ENCODE measurements at places on chromosomes 6 and 20.
A peak's percentile ranks its signal among the peaks of the same experiment; 100 is the strongest.

DNA sequence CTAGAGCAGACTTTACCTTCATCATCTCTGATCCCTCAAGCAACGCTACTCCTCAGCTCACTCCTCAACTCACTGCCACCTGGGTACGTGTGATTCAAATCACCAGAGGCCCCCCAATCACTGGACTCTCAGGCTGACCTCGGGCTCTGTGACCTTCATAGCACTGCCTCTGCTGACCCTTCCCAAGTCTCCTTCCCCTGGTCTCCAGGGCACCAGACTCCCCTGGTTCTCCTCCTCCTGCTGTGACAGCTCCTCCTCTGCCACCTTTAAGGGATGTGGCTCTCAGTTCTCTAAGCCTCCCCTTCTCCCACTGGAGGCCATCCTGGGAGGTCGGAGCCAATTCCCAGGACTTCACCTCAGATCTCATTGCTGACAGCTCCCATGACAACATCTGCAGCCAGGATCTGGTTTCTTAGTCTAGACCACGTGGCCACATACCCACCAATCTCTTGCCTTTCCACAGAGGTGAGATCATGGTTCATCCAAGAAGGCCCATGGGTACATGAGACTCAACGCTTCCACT, 90.4 kb downstream of the NFATC2 start:
- DNase-seq, result no peak

DNA sequence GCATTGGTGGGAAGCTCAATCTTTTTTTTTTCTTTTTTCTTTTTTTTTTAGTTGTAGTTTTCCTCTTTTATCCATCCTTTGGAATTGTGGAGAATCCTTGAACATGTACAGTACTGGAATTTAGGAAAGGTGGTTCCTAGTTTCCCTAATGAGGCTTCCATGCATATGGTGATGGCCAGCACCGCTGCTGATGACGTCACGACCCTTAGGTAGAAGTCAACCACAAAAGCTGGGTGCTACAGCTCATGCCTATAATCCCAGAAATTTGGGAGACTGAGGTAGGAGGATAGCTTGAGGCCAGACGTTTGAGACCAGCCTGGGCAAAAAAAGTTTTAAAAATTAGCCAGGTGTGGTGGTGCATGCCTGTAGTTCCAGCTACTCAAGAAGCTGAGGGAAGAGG, 79.3 kb upstream of the SOX4 start:
- no peak for DNase-seq

GRCh38 chr6:6780231-6780630, 191.7 kb downstream of the LY86 start:
- no peak for DNase-seq

GRCh38 chr20:16821211-16822089, 73.3 kb downstream of the OTOR start:
- peak; percentile 7 for DNase-seq

DNA sequence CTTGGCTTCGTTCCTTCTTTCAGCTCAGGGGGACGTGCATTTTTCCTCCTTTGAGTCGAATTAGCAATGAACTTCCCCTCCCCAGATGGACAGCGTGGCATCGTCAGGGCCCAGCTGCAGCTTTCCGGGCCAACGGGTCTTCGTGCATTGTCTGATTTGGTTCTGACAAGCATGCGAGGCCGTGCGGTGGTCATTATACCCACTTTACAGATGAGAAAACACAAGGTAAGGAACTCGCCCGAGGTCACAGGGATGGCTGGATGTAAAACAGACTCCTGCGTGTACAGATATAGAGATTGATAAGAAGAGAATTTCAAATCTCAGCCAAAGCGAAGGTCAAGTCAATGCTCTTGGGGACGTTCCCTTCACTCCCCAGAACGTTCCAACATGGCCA, 187.6 kb upstream of the SULF2 start:
- no peak for DNase-seq

DNA sequence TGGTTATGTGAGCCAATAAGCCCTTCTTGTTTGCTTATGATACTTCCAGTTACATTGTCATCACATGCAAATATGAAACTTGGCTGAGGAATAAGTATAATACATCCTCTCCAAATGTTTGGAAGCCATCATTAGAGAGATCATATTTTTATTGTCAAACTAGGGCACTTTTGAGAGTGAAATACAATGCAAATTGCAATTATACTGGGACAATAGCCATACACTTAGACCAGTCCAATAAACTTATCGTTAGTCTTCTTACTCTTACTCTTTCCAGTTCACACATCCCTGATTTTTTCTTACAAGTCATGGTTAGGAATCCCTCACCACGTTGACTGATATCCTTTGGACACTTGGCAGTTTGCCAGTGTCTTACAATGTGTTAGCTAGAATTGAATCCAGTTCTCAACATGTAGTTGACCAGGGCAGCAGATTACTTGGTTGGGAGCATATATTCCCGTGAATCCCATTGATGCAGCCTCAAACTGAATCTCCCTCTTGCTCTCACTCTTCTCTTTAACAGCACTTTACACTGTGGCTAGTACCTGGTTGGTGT, 519.7 kb upstream of the ID4 start:
- no peak for DNase-seq

DNA sequence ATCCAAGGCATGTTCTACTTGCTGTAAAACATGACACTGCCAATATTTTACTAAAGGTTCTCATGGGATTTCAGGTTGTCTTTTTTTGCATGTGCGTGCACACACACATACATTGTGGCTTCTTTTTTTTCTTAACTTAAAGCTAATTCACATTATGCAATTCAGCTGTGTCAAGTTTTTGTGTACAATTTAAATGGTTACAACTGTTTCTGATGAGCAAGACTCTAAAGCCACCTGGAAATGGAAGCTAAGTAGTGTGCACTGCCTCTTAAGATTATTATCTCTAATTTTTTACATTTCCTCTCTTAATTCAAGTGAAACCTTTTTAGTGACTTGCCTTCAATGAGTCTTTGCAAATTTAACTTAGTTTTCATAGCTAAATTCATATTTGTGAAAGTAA, 75.3 kb downstream of the TULP4 start:
- no peak for DNase-seq

DNA sequence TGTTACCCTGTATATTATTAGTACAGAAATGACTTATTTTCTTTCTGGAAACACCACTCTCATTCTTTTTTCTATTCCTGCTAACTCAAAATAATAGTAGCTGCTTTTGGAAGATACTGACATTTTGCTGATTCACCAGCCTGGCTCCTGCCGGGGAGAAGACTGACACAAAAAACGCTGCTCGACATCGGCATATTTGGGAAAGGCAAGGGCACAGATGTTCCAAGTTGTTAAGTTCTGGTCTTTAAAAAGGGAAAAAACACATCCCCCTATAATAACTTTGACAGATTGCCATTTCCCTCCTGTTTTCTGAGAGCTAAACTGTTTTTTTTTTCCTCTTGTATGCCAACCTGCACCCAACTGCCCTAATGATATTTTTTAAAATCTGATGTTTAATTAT, 55.4 kb downstream of the CTNNBL1 start:
- no peak for DNase-seq

DNA sequence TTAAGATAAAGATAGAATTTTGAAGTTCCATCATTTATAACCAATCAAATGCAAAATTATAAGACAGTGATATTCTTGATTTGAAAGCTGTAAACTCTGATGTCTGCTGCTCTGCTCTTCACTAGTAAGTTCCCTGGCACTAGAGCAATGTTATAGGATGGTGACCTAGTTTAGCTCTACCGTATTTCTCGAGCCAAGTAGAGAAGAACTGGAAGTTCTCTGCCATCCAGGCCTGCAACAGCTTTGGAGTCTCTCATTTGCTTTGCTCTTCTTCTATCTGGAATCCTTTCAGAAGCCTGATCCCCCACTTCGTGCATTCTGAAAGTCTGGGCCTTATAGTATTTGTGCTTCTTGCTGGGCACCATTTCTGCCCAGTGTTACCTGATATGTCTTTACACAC, 100.3 kb downstream of the PLCB1 start:
- DNase-seq, result no peak

- DNase-seq, result no peak
Observed at GRCh38 chr6:93243231-93243778, 176.1 kb downstream of the EPHA7 start.

DNA sequence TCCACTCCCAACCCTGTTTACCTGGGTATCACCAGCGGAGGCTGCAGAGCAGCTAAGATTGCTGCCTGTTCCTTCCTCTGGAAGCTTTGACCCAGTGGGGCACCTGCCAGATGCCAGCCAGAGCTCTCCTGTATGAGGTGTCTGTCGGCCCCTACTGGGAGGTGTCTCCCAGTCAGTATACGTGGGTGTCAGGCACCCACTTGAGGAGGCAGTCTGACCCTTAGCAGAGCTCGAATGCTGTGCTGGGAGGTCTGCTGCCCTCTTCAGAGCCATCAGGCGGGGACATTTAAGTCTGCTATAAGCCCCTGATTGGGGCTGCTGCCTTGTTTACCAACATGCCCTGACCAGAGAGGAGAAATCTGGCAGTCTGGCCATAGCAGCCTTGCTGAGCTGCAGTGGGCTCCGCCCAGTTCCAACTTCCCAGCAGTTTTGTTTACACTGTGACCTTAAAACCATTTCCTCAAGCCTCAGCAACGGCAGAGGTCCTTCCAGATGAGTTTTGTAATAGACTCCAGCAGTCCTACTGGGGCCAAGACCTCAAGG, 2.8 kb downstream of the RAET1E start:
- no peak for DNase-seq

- DNase-seq, result no peak
Observed at GRCh38 chr6:122821095-122821494, 32.0 kb downstream of the SMPDL3A start.

GRCh38 chr20:19633985-19634384, 124.1 kb upstream of the RIN2 start:
- DNase-seq, result no peak

DNA sequence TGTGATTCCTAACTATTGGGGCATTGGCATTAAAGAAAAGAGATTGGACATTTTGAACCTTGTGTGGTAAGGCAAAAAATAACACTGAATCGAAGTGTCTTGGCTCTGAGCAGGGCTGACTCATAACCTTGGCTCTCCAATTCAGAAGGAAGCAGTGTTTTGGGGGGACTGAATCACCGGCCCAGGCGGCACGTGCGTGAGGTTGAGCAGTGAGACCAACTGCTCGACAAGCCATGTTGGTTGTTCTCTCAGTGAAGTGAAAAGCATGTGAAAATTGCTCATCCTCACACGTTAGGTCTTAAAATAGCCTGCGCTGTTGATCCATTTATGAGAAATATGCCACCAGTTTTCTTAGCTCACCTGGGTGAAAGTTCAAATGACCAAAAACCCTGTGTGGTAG, 137.8 kb upstream of the SPACA1 start:
- peak; percentile 22 for DNase-seq

DNA sequence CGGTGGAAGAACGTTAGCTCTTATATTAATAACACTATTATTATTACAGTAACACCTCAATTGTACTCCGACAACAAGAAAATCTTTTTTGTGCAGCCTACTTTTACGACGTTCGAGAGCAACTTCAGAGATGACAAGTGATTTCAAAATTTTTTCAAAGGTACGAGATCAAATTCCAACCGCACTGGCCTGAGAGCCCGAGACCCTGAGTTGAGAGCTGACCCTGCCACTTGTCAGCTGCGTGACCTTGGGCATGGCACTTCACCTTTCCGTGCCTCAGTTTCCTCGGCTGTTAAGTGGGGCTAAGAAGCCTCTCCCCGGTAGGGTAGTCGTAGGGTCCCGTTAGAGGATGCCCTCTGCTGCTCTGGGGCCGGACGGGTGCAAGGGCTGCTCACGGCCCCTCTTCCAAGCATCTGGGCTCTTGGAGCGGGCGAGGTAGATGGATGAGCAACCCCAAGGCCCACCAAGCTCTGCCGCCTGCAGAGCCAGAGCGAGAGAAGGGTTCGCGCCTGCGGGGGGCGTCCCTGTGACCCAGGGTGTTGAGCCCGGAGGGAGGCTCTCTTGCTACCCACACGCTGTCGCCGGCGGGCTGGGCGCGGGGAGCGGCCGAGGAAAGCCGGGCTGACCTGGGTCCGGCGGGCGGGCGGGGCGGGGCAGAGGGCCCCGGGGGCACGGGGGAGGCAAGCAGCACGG, 510 bp downstream of the NDRG3 start:
- no peak for DNase-seq

GRCh38 chr20:44618318-44618731, 33.2 kb downstream of the ADA start:
- DNase-seq, result no peak

DNA sequence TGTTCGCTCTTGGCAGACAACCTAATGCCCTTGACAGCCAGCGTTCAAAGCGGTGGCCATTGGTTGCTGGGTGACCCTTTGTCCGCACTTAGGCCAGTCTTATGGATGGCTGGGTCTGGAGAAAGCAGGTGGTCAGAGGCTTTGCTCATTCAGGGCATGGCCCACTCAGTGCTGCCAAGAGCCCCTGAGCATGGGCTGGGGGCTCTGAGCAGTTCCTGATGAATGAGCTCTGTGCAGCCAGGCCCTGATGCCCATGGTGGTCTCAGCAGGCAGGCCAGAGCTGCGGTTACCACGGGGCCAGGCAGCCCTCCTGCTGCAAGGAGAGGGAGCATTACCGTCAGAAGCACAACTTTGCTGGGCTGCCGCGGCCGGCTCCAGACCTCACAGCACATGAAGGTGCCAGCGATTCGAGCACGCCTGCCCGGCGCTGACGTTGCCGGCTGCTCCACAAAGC, 36.3 kb downstream of the CDH4 start:
- DNase-seq, result no peak

GRCh38 chr6:43931201-43931600, 161.2 kb downstream of the VEGFA start:
- DNase-seq, result no peak

DNA sequence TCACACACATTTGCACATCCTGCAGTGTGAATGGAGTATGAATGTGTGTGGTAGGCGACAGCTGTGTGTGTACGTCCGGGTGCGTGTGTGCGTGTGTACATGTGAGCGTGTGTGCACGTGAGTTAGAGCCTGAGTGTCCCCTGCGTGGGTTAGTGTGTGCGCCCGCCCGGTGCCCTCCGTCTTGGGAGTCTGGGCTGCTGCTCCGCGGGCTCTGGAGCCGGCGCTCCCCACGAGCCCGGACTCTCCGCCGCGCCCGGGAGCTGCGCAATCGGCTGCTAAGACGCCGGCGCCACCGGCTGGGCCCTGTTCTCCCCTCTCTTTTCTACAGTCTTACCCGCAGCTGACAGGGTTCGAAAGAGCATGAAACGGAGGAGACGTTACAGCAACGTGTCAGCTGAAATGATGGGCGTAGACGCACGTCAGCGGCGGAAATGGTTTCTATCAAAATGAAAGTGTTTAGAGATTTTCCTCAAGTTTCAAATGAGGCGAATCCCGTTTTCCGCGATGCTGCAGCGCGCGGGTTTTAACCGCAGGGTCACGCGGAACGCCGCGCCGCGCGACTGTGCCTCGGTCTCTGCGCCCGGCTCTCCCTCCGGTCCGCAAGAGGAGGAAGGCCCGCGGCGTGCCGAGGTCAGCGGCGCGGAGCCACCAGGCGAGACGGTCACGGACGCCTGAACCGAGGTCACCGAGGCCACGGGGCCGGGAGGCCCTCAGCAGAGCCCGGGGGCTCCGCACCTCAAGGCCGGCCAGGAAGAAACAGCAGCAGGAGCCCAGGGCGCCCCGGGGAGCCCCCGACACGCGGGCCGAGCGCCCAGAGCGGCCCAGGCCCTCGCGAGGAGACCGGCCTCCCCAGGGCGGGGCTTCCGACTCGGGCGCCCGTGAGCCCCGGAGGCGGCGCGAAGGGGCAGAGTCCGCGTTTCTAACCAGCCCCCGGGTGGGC, 95.3 kb upstream of the BHLHE23 start:
- peak; percentile 38 for DNase-seq

- DNase-seq, result no peak
Observed at GRCh38 chr6:151592449-151593159, 98.8 kb downstream of the CCDC170 start.

All from activated CD8-positive, alpha-beta memory T cell treated with anti-CD3 and anti-CD28 coated beads for 48 hours (primary cell).